ENCODE measurements at places on chromosomes 4 and X.

GRCh38 chr4:139826426-139826825 lies 160.8 kb downstream of the MGST2 start:
- no peak for DNase-seq

- no peak for DNase-seq
These were observed 137.1 kb upstream of the TBL1X start for GRCh38 chrX:9327747-9328145.

DNA sequence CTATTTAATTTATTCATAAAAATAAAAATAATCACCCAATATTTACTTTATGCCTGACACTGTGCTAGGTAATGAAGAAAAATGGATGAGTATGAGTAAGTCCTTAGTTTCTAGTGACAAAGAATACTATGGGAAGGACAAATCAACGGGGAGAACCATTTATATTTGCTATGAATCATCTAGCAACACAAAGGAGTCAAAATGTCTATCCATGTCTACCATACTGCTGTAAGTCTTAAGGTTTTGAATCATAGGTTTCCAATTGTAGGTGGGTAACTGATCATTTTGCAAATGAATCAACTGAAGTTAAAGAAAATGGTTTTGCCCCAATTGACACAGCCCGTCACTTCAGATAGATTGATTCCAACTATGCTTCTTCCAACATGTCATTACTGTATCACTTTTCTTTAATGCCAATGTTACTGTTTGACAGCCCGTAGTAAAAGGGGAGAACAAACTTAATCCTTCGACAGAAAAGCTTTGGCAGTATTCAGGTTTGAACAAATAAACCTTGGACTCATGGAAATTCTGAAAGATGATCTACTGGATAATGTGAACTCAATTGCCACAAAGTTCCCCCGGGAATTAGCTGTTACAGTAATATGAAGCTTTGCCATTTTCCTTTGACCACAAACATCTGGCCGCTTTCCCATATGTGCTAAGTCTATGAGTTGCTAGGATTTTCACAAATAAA lies 3.2 kb downstream of the TDO2 start:
- no peak for DNase-seq

DNA sequence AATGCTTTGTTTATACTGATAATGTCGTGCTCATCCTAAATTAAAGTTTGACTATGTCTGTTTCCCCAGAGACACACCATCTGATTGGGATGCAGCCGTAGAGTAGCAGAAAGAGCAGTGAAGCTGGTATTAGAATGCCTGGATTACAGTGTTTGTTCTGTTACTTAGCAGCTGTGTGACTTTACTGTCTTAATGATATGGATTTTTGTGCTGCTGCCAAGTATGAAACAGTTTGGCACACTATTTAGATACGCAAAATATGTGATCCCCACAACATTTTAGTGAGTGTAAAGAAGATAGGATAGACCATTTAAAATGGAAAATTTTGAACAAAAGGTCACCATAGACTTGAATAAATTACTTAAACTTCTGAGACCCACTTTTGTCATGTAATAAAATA lies 1.2 kb upstream of the CHIC1 start:
- no peak for DNase-seq

DNA sequence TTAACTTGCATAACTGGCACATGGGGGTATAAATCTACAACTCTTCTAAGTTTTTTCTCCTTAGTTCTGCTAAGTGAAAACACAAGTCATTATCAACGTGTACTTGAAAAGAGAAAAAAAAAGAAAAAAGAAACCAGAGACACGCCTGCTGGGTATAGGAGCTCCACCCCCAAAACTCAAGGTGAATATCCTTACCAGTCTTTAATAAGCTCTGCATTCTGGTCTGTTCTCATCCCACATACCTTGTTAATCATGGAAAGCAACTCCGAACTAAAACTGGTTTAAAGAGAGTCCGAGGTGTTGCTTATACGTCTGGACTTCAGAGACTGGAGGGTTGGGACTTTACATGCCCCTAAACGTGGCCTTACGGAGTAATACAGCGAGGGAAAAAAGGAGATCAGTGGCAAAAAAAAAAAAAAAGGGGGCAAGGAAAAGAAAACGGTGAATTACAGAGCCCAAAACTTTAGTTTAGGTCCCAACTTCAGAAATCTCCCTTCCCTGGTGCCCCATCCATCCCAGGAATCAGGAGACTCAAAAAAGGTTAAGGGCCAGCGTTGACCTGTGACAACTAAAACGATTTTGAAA lies 1.0 kb downstream of the PGRMC2 start:
- no peak for DNase-seq

- no peak for DNase-seq
These were observed 285.9 kb downstream of the IL15 start for GRCh38 chr4:141922236-141922635.

DNA sequence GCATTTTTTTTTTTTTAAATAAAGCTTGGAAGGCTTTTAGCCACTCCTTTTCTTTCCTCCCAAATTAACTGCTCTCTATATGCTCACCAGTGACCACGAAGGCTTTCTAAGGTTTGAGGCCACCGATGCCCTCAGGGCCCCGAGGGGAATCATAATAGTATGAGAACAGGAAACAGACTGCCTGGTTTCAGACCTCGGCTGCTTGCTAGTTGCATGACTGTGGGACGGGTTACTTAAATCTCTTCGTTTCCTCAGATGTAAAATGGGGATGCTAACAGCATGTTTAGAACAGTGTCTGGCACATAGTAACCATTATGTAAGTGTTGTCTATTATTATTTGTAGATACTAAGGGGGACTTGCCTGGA lies 3.6 kb downstream of the LINC00632 start:
- DNase-seq: peak; percentile 11

DNA sequence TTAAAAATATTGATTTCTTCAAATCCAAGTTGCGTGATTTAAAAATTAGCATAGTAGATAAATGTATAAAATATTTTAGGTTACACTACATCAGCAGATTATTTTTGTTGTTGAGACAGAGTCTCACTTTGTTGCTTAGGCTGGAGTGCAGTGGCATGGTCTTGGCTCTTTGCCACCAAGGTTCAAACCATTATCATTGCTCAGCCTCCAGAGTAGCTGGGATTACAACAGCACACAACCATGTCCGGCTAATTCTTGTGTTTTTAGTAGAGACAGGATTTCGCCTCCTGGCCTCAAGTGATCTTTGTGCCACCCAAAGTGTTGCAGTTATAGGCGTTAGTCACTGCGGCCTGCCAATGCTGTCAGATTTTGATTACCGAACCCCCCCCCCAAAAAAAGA lies 1390.5 kb upstream of the TENM3 start:
- no peak for DNase-seq

DNA sequence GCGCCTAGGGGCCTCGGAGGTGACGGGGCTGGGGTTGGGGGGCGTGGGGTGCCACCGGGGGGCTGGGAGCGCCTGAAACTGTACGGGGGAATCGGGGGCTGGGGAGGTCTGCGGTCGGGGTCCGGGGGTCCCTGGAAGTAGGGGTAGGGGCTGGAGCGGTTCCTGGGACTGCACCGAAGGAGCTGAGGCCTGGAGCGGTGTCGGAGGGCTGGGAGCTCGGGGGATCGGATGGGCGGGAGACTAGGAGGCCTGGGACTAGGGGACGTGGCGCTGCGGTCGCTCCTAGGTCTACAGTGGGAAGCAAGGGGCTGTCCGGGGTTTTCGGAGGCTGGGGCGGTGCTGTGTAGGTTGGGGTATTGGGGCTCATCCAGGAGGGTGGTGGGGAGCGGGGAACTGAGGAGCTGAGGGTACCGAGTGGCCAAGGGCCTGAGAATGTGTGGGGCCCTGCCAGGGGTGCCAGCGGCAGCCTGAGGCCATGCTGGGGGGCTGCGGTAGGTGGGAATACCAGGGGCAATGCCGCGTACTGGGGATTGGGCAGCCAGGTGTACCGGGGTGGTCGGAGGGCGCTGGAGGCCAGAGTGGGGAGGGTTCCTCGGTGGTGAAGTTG lies 562 bp downstream of the AKAP17A start:
- DNase-seq: no peak

DNA sequence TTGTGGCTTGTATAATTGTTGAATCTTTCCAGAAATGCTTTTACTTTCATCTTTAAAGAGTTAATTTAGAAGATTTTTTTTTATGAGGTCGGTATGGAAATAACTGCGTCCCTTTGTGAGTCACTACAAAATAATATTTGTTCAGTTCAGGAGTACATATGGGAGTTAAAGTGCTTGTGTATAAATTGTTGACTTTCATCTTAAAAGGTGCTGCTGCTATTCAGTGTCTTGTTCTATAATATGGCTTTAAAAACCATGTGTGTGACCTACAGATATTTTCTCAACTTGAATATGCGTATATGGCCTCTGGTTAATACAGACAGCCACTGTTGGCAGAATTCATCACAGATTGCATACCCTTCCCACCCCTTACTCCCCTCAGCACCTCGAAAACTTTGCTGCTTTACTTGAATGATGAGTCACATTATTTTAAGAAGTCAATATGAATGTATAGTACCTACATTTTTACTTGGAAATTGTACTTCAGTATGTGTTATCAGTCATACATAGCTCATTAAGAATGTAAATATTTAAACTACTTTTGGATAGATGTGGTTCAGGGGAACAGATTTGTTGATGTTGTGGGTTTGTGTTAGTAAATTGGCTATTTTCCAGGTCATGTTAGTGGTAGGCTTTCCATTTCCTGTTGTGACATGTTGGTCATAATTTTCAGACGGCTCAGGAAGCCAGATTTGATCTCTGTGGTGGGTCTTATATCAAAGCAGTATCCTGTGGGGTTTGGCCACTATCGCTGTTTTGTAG lies 1.5 kb downstream of the CLCN3 start:
- DNase-seq: no peak

DNA sequence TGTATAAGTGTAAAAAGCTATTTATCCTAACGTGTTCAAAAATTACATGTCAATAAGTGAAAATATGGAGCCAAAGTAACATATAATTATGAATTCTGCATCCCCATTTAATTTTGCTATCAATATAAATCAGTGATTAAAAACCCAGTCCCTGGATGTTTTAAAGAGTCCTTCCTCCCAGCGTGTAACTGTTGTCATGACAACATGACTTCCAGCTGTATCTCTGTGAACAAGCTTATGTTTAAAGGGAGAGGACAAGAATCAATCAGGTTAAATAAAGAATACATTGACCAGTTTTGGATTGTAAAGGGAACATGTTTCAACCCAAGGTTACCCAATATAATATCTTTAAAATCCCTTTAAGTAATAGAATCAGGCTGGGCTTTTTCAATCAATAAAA lies 219.7 kb downstream of the NSUN7 start:
- DNase-seq: no peak

DNA sequence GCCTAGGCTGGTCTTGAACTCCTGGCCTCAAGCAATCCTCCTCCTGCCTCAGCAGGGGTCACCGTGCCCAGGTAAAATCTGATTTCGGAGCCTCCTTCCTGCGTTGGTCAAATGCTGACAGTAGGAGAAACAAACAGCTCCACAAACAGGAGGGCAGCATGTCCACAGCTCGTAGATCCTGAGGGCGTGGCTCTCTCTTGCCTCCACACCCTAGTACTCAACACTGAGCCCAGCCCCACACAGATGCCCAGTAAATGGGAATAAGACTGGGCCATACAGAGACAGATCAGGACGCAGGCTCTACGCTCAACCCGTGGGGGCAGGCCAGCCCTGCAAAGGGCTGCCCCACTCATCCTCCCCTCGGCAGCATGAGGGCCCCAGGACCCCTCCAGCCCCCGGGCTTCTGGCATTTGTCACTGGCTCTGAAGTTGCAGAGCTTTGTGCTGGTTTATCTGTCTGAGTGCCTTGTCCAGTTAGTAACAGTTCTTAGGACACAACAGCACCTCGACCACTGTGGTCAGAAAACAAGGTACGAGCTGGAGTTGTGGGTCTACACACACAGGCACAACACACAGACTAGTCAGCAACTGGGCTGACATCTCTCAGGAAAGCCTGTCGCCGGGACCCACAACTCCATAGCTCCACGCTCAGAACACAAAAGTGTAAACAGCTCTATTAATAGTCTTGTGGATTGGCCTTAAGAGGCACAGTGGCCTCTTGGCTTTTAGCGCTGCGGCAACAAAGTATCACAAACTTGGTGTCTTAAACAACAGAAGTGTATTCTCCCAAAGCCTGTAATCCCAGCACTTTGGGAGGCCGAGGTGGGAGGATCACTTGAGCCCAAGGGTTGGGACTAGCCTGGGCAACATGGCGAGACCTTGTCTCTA lies 5.2 kb downstream of the TNIP2 start:
- DNase-seq: no peak

- peak; percentile 43 for DNase-seq
These were observed 64.3 kb upstream of the WDR17 start for GRCh38 chr4:176001151-176002006.

DNA sequence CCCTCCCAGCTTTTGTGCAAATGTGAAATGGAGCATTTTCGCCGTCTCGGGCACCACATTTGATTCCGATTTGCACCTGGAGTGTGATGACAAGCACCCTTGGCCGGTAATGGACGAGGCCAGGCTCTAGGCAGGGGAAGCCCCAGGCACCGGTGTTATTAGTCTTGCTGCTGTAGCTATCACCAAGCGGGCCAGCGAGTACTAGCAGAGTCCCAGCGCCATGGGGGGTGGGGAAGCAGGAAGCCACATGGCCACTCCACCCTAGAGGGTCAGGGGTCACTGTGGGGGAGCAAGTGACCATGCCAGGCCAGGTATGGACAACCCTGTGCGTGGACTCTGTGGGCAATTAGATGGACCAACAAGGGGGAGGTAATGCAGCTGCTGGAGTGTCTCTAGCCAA lies 88.8 kb downstream of the CPZ start:
- DNase-seq: no peak

DNA sequence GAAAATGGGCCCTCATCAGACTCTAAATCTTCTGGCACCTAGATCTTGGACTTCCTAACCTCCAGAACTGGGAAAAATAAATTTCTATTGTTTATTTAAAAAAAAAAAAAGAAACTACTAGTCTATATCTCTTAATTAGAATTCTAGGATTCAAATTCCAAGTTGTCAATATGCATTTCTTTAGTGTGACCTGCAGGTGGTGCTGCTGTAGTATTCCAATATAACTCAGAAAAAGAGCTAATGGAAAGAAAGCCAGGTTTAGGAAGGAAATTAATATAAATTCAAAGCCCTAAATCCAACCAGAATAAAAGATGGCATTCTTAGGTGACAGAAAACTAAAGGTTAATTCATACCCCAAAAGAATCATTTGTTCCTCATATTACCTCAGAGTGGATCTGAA lies 80.0 kb upstream of the NALF2 start:
- DNase-seq: no peak

DNA sequence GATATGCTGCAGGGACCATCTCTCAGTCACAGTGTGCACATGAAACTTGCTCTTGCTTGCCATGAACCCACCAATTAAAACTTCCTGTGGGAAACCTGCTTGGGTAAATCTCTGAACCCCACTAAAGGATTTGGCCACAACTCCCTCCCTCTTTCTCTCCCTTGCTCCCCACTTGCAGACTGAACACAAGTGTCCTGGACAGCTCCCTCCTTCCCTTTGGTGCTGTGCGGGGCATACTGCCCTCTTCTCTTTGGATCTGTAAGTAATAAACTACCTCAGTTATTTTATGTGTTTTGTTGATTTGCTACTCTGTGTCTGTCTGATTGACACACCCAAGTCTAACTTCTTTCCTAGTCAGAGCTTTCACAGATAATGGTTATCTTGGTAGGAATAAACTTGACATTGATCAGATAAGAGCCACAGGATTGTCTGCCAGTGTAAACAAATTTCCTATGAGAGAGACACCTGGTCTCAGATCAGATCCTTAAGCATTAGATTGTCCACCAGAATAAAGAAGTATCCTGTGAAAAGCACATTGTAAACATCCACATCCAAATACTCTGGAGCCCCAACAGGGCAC lies 41.8 kb downstream of the SULT1E1 start:
- DNase-seq: no peak

GRCh38 chr4:69785211-69785831 lies 24.9 kb upstream of the SULT1B1 start:
- DNase-seq: no peak

- no peak for DNase-seq
These were observed 48.9 kb downstream of the ARHGEF6 start for GRCh38 chrX:136731798-136732197.

Measured in C1 segment of cervical spinal cord (tissue), 14 donors.